Astrocyte of the hippocampus (primary cell): ENCODE measurements at places on chromosomes 4 and X.
A peak's percentile ranks its signal among the peaks of the same experiment; 100 is the strongest.

DNA sequence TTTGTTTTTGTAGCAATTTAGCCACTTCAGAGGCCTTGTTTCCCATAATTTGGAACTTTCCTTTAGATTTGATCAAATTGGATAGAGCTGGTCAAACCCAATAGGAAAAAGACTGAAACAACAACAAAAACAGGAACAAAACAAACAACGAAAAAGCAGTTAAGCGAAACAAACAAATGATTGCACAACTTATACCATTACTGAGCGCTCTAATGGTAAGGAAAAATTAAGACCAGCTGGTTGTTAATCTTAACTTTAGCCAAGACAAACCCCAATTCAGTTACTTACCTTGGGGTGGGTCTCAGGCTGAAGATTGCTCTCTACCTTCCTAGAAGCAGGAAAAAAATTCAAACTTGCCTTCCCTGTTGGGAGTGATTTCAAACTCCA, 38.3 kb downstream of the SPCS3 start:
- no peak for DNase-seq

GRCh38 chrX:48083212-48083611, 11.8 kb upstream of the ZNF630 start:
- DNase-seq: peak; percentile 61

DNA sequence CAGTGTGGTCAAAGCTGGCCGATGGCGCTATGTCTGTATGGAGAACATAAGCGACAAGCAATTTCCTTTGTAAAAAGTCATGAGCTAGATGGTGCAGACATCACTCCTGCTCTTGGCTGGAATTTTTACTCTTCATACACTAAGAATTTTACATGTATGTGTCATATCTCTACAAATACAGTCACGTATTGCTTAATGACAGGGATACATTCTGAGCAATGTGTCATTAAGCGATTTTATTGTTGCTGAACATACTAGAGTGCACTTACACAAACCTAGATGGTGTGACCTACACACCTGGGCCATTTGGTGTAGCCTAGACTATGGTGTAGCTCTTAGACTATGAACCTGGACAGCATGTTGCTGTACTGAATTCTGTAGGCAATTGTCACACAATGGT, 185.4 kb downstream of the SOWAHB start:
- no peak for DNase-seq

DNA sequence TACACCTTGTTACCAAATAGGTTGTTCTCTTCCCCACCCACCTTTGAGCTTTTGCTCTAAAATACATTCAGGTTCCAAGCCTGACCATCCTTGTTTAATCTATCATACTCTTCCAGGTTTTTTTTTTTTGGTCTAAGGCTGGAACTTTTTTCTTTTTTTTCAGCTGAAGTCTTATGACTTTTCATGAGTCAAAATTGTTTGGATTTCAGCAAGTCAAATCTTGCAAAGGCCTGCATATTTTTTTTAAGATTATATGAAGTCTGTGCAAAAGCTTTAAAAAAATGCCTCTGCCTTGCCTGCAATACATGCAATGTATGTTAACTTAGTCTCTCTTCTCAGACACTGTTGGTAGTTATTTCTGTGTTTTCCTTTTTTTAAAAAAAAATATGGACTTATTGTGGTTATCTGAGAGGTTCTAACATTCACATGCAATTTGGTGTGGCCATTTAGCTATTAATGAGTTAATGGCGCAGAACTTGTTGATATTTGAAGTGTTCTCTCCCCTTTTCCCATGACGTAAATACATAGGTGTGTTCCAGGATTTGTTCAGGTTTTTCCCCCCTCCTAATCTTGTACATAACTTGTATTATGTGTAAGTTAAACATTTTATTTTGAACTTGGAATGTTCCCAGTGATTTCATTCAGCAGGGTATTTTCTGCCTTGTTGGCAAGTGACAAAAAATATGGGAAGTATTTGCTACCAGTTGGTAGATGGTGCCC, 58.7 kb downstream of the CCKAR start:
- no peak for DNase-seq

GRCh38 chrX:115400960-115401359, 111.4 kb downstream of the LUZP4 start:
- DNase-seq: no peak

- DNase-seq: peak; percentile 52
Observed at GRCh38 chrX:34578237-34578636, 78.8 kb downstream of the TMEM47 start.

DNA sequence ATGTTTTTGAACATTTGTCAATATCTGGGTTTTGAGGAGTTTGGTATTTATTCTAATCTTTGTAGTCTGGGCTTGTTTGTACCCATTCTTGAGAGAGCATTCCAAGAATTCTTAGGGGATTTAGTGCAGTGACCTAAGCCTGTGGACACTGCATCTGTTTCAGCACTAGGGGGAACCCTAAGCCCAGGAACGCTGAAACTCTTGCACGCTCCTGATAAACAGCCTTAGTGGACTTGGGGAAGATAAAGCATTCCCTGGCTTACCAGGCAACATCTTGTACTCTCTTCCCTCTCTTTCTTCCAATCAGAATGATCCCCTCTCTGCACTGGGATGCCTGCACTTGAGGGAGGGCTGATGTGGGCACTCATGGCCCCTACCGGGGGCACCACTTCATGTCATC, 654.9 kb upstream of the HTR2C start:
- DNase-seq: peak; percentile 55

DNA sequence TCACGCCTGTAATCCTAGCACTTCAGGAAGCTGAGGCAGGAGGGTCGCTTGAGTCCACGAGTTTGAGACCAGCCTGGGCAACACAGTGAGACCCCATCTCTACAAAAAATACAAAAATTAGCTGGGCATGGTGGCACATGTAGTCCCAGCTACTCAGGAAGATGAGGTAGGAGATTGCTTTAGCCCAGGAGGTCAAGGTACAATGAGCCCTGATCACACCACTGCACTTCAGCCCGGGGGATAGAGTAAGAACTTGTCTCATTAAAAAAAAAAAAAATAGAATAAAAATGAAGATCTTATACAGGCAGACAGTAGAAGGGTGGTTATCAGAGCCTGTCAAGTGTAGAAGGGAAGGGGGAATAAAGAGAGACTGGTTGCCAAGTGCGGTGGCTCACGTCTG, 116.9 kb downstream of the PDS5A start:
- DNase-seq: no peak

DNA sequence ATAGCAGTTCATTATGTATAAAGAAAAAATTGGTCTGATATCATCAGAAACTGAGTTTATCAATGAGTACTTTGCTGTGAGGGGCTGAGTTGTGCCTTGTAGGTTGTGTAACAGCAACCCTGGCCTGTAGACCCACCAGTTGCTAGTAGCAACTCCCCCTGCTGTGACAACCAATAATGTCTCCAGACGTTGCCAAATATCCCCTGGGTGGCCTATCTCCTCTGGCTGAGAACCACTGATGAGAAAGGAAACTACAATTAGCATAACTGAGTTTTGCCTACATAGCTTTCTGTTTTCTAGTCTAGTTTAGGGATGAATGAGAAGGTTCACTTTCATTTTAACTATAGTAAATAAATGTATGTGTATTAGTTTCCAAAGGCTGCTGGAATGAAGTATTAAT, 234.1 kb downstream of the CPE start:
- DNase-seq: no peak

- DNase-seq: no peak
Observed at GRCh38 chr4:1237981-1238675, 10.8 kb downstream of the CTBP1 start.

DNA sequence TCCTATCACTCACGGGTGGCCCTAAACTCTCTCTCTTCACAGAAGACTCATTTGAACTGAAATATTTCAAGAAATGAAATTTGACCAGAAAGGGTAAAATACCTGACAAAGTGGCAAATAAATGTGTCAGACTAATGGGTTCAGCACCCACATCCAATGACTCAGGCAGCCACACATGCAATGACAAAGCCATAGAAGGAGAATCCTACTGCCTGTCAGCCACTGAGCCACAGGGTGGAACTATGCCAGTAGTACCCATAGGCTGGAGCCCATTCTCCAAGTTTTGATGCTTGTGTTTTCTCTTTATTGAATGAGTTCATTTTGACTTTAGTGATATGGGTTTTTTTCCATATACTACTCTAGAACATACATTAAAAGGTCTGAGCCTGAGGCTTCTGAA, 179.0 kb downstream of the BEND2 start:
- no peak for DNase-seq

DNA sequence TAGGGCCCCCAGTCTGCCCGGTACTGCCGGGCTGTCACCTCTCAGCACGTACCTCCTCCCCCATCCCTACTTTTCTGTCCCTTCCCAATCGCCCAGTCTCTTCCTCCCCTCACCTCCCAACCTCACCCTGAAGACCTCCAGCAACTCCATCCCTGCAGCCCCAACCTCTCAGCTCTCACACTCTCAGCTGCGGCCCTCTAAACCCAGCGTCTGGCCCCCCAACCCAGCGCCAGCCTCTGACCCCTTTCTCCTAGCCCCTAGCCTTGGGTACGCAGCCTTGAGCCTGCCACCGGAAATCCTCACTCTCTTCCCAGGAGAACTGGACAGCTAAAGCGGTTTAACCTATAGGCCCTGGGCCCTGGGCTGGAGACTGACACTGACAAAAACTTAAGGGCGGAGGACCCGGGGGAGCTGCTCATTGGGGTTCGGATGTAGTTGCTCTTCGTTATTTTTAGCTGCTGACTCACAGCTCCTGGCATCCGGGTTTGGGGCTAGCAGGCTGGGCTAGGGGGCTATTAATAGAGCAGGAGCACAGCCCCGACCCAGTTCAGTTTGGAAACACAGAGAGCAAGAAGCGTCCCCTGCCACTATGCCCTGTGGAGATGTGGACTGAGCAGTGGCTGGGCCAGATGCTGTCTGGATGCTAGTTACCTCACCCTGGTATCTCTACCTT, 9.6 kb upstream of the DLG3 start:
- peak; percentile 34 for DNase-seq

DNA sequence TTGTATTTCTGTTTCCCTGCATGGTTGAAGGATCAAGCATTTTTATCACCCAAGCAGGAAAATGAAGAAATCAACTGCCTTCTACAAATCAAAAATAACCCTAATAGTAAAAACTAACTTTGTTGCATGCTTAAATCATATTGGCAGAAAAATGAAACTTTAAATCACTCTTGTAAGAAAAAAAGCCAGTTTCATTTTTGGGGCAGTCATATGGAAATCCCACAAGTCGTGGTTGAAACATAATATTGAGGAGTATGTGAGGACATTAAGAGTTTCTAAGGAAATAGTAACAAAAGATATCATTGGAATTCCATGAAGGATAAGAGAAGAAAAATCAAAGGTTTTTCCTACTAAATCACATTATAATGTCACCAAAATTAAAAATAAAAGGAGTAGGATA, 8.4 kb downstream of the TEC start:
- peak; percentile 46 for DNase-seq

DNA sequence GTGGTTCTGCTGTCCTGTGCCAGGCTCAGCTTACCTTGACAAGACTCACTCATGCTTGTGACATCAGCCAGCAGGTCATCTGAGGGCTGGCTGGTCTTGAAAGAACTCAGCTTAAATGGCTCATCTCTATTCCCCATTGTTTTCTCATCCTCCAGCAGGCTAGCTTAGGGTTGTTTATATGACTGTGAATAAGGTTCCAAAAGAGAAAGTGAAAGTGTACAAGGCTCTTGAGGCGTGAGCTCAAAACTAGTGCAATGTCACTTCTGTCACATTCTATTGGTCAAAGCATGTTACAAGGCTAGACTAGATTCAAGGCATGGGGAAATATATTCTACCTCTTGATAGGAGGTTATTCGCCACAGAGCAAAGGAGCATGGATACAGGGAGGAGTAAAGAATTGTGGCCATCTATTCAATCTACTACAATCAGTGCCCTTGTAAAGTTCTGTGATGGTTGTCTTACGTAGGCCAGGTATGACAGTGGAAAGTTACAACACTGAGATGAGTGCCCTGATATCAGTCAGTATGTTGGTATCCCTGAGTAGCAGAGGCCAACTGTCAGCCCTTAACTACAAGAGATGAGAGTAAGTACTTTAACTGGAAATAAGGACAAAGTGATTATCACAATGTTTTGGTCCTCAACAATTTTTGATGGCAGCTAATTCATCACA, 19.8 kb upstream of the TMLHE start:
- DNase-seq: peak; percentile 2

DNA sequence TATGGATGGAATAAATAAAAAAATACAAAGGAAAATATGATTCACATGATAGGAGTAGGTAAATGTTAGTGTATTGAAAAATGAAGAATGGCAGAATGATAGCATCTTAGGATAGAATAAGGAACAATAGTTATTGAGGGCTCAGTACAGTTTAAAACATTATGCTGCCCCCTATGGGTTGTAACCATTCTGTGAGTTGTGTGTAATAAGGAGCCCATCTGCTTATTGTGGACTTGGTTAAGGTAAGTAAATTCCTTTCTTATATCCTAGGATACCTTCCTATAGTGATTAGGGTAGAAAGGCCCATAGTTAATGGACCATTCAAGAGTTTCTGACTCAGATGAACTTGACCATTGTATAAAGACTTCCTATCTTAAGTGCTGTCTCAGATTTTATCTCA, 195.8 kb downstream of the PDHA2 start:
- no peak for DNase-seq

- no peak for DNase-seq
Observed at GRCh38 chrX:100089724-100090123, 320.3 kb downstream of the PCDH19 start.

DNA sequence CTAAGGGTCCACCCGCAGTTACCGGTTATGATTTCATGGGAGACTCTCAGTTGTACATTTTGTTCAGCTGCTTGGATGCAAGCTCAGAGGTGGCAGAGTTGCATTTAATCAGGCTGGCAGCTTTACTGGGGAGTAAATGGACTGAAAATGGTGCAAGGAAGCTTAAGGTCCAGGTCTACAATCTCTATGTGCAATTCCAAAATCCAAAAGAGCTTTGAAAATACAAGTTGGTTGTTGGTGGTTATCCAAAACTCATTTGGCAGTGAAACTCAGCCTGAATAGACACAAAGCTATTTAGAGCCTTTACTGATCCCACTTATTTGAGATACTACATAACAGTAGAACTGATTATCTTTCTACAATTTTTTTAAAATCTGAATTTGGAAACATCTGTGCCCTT, 11.8 kb upstream of the ZFP42 start:
- no peak for DNase-seq

GRCh38 chr4:2888886-2889285, 45.2 kb downstream of the ADD1 start:
- no peak for DNase-seq

GRCh38 chr4:169795585-169795984, 37.8 kb upstream of the HPF1 start:
- DNase-seq: peak; percentile 41

DNA sequence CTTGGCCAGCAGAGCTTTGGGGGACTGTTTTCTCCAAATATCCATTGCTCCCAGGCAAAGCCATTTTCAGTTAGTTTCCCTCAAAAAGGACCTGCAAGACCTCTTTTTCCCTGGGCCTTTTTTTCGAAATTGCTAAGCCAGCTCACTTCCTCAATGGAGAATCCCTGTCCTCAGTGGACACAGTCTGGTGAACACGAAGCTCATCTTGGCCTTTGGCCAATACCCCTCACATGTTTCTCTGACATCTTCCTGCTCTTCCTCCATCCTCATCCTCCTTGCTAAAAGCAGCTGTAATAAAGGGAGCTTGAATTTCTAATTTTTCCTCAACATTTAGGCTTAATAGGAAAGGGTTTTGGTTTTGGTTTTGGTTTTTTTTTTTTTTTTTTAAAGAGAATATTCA, 17.6 kb upstream of the PRPS1 start:
- no peak for DNase-seq
